ENCODE measurements at places on chromosomes 6 and 20. TPM values are rescaled to one million over a fixed set of nuclear protein-coding genes. Genes with fewer than 3 reads are reported as not detected.

- no peak for DNase-seq
These were observed 97.2 kb downstream of the LMBRD1 start for GRCh38 chr6:69699655-69700054.

DNA sequence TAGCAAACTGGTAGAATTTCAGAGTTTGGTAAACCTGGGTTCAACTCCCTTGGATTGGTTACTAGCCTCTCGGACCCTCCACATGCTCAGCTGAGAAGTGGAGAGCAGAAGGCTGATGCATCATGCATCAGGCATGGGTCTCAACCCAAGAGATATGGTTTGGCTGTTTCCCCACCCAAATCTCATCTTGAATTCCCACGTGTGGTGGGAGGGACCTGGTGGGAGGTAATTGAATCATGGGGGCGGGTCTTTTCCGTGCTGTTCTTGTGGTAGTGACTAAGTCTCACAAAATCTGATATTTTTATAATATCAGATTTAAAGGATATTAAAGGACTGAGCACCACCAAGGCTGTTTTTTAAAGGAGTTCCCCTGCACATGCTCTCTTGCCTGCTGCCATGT is 75.1 kb downstream of the PPP1R3G start:
- DNase-seq, result no peak

- DNase-seq, result no peak
These were observed 143.7 kb downstream of the SYNDIG1 start for GRCh38 chr20:24612799-24613775.

DNA sequence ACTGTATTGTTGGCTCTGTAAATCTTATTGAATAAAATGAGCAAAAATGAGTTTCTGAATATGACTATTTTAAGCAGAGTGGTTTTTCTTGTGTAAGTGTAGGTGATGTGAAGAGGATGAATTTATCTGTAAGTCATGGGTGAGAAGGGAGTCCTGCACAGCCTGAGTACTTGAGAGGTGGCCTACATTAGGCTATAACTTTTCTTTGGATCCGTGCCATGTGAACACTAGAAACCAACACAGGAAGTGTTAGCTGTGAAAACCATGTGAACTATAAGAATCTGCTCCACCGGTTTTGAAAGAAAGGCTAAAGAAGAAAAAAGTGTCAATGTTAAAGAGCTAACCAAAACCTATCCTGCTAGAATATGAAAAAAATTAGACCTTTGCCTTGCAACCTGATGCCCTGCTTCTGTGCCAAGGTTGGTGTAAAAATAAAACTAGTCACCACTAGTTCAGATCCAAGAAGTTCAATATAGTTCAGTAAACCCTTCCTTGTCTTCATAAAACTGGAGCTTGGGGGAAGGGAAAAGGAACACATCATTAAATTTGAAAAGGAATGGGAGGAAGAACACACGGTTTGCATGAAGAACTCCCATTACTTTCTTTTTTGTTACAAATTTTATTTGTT is 21.3 kb downstream of the PLCB1 start:
- no peak for DNase-seq

DNA sequence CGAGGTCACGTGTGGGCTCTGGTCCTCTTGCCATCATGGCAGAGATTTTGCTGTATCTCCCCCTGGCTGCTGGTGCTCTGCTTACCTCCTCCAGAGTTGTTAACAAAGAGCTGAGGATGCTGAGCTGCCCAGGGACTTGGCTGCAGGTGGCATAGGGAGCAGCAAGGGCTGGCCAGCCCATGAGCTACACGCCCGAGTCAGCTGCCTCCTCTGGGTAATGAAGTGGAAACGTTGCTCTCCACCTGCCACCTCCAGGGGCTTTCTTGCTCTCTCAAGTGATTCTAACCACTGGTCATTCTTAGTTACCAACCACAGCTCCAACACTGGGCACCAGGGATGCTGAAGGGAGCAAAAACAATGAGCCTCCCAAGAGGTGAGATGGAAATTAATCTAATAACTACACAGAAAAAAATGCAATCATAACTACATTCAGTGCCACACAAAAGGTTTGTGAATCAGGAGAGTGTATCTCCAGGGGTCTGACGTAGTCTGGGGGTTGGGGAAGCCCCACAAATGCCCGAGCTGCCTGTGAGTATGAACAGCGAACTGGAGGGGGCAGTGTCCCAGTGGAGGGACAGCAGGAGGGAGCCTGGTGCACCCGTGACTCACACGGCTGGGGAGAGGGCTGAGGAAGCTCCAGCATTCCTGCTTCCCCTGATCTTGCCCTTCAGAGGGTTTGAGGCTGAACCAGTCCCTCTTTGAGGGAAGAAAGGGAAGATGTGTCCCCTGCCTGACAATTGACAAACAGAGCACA is 78.7 kb downstream of the CDH26 start:
- no peak for DNase-seq

GRCh38 chr6:125611573-125612344 is 137.7 kb upstream of the HEY2 start:
- DNase-seq, result peak; percentile 16

GRCh38 chr20:48722737-48723191 is 105.0 kb downstream of the PREX1 start:
- no peak for DNase-seq

GRCh38 chr6:93848031-93848742 is 428.8 kb upstream of the EPHA7 start:
- DNase-seq, result no peak

- no peak for DNase-seq
These were observed 66.4 kb downstream of the POPDC3 start for GRCh38 chr6:105113422-105113821.

PRRT1 gene
- total RNA-seq, result 0.08 TPM

SLC44A4 gene
- 57.3 TPM for total RNA-seq

WFDC10B gene
- not detected for total RNA-seq

OLIG3 gene
- 0.13 TPM for total RNA-seq

CLPSL1 gene
- 98.8 TPM for total RNA-seq

CAP2 gene
- total RNA-seq, result 2.9 TPM

All from pancreas (tissue), 10 donors.